ENCODE measurements at places on chromosomes 5 and 9.

- no peak for DNase-seq
Measured at GRCh38 chr5:136090319-136090718, 42.3 kb upstream of the SMAD5 start.

GRCh38 chr9:16501141-16501540 lies 369.3 kb downstream of the BNC2 start:
- DNase-seq, result no peak

DNA sequence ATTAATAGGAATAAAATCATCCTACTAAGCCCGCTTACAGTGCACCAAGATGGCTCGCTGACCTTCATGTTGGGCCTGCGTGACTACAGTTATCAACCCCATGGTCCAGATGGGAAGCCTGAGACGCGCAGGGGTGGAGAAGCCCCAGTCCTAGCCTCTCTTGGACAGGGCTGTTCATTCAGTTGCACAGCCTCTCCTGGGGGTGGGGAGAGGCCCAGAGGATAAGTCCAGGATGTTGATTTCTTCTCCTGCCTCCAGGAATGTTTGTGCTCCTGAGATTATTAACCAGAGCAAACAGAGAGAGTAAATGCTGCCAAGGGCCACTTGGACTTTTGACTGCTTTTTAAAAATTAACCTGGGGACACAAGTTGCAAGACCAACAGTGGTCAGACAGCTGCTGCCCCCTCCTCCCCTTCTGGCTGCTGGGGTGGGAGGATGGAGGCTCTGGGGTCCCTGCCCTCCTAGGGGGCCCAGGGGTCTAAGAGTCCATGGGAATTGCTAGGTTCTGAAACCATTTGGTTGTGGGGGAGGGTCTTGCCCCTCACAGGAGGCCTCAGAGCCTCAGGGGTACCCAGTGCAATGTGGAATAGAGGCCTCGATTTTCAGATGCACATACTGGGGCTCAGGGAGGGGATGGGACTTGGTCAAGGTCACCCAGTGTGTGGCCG lies 2.8 kb upstream of the AMBP start:
- peak; percentile 38 for DNase-seq

DNA sequence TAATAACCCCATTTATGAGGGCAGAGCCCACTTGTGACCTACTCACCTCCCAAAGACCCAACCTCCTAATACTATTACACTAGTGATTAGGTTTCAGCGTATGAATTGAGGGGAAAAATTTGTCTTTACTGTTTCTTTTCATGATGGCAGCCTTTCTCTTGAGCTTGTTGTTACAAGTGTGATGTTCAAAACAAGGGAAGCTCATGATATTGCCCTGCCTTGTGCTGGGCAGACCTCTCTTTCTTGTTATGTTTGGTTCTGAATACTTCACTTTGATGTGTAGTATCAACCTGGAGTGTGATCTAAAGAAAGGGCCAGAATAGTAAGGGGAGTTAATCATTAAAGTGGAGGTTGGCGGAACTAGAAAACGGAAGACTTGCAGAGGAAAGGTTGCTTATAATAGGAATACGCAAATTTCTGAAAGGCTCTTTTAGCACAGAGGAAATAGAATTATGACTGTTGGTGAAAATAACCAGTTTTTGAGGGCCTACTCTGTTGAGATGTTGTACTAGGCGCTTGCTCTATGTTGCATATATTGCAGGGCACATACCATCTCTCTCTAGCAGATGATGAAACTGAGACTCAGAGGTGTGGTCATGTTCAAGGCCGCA lies 68.2 kb downstream of the MELK start:
- DNase-seq, result no peak

- peak; percentile 61 for DNase-seq
Measured at GRCh38 chr5:157107508-157107907, 1.3 kb downstream of the HAVCR2 start.

DNA sequence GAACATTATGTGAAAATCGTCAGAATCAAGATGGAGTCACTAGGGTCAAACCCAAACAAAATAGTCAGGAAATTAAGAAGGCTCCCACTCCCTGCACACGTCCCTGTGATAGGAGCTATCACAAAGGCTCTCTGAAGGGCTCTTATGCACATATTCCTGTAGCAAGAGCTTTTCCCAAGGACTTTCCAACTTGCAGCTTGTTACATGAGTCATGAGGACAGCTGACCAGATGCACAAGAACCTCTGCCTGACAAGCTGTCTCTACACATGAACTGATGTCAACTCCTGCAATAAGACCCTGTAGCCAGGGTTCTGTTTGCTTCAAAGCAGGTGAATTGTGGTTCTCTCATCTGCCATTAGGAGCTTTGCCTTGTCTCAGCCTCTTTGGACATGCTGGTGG lies 122.4 kb downstream of the OLFM1 start:
- DNase-seq, result no peak

- DNase-seq, result no peak
Measured at GRCh38 chr9:125529589-125530515, 177.2 kb downstream of the MAPKAP1 start.

GRCh38 chr9:121870271-121870670 lies 218.8 kb downstream of the DAB2IP start:
- DNase-seq, result peak; percentile 31

DNA sequence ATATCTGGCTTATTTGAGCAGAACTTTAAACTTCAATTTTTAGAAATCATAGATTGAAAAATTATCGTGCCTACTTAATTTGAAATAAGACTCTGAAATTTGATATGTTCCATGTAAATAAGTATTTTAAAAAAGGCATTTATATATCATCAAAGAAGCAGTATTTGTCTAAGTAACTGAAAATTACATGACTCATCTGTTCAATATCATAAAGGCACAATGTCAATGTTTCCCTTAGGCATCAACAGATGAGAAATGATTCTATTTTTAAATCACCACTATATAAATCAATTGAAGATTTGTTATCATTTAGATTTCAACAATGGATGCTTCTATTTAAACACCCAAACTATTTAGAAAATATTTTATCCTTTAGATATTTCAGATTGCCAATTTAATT lies 142.9 kb upstream of the POU5F2 start:
- DNase-seq, result no peak

DNA sequence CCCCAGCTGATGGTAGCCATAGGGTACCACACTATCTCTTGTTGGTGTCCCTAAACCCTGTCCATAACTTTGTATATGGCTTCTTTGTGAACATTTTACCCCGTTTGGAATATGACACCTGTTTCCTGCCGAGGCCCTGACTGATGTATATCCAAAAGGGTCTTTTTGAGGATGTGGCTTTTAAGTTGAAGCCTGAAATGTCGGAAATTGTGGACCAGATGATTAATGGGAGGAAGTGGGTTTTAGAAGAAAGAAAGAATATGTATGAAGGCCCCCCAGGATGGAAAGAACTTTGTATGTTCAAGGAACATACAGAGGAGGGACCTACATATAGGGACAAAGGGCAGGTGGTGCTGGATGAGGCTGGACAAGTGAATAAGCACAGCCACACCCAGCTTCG lies 16.7 kb upstream of the TNFSF8 start:
- DNase-seq, result no peak

DNA sequence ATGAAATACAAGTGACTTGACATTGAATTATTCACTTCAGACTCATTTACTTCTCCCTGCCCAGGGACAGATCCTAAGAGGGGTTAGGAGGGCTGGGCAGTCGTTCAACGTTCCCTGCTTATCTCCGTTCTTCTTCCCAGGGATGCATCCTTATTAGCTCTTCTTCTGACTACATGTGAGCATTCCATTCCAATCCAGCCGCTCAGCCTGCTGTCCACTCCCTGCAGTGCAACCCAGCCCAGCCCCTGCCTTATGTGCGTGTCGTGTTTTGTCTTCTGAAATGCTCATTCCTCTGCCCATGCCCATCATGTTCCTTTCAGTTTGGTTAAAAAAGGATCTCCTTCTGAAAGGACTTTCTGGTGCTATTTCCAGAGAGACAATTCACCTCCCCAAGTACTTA lies 64.7 kb upstream of the PALM2AKAP2 start:
- peak; percentile 73 for DNase-seq

GRCh38 chr9:97895211-97895610 lies 27.1 kb downstream of the TRMO start:
- no peak for DNase-seq

- no peak for DNase-seq
Measured at GRCh38 chr5:128259607-128260021, 176.0 kb downstream of the SLC12A2 start.

- DNase-seq, result peak; percentile 74
Measured at GRCh38 chr9:126722922-126723806, 81.7 kb upstream of the ZBTB43 start.

DNA sequence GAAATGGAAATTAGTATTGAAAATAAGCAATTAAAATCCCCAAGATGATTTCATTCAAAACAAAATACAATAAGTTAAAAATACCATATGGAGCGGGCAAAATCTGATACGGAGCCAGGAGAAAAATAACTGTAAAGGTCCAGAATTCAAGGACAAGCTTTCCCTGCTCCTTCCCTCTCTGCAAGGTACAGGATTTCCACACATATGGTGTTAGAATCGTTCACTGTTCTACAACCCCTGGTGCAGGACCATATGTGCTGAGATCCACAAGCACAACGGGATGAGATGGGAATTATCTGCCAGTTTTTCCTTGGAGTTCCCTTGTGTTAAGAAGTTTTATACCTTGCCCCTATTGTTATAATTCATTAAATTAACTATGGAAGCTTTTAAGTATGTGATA lies 94.7 kb upstream of the DMAC1 start:
- no peak for DNase-seq

DNA sequence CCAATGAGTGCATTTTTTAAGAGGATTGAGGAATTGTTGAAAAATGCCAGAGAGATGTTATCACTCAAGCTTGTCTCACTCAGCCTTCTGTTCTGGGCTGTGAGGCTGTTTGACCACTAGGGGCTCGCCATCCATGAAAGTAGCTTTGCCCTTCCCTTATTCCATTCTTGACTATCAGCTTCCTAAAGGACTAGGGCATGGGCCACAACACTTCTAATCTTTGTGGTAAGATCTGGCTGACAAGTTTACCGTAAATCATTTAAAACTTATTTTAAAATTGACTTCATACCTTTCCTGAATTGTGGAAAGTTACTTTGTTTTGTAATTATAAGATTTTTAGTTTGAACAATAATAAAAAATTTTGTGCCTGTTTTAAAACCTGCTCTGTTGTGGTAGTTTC lies 49.5 kb downstream of the TJP2 start:
- peak; percentile 94 for DNase-seq

DNA sequence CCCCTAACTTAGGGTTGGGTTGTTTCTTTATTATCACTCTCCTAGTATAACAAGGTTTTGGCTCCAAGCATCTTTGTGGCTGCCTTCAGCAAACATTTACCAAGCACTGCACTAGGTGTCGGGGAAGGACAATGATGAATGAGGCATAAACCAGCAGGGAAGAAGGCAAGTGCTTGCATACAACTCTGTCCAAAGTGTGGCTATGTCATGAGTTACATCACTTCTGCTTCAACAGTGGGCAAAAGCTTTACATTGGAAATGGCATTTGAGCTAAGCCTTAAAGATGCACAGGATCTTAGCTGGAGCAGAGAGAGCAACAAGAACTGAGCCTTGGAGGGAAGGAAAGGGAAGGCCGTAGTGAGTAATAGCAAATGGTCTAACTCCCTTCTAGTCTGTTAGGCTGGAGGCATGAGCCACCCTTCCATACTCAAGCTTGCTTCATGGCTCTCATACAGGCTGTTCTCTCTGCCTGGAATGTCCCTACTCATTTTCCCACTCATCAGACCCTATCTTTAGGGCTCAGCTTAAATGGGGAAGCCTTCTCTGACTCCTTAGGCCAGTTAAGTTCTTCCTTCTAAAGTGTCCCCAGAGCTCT lies 121.8 kb downstream of the SEMA6A start:
- DNase-seq, result no peak

GRCh38 chr9:27261517-27262211 lies 35.3 kb downstream of the EQTN start:
- DNase-seq, result peak; percentile 56

GRCh38 chr9:89805571-89806292 lies 200.9 kb downstream of the GADD45G start:
- no peak for DNase-seq

- DNase-seq, result no peak
Measured at GRCh38 chr5:68331192-68332079, 115.9 kb downstream of the PIK3R1 start.

GRCh38 chr5:88557881-88558280 lies 289.2 kb upstream of the TMEM161B start:
- no peak for DNase-seq

GRCh38 chr5:87190687-87191086 lies 77.0 kb upstream of the RASA1 start:
- no peak for DNase-seq

DNA sequence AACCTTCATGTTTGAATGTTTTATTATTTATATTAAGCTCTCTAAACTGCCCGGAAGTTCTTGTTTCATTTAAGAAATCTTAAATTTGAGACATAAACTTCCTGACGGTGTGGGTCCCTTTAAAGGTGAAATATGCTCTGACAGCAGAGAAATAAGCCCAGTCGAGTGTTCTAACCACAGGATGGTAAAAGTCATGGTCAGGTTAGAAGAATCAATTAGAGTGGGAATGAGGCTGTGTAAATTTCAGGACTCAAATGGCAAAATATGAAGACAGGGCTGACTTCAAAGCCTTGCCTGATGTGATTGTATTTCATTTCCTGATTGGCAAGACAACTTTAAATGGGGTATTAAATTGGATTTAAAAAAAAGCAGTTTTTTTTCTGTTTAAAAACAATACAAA lies 432.9 kb upstream of the BRINP1 start:
- no peak for DNase-seq

GRCh38 chr5:108084105-108084504 lies 297.8 kb downstream of the FBXL17 start:
- DNase-seq, result no peak

DNA sequence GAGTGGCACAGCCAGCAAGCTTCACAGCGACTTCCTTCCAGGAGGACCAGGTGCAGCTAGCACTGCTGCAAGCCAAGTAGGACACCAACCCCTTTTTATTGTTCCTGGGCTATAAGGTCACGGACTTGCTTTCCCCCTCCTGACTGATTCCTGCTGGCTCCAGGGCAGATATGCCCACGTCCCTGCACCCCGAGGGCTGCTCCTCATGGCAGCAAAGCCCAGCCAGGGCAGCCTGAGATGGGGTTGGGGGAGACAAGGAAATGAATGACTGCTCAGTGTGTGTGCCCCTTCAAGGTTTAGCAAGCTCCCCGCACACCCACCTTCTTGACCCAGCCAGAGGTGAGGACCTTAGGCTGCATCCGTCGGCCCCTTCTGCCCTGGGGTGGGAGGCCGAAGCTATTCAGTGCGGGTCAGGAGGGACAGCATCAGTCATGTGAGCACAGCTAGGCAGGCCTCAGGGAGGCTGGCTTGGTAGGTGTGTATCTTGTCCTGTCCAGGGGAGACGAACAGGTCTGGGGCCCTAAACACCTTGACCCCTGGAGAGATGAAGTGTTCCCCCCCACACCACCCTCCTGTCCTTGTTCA lies 136.2 kb upstream of the PHYKPL start:
- no peak for DNase-seq

DNA sequence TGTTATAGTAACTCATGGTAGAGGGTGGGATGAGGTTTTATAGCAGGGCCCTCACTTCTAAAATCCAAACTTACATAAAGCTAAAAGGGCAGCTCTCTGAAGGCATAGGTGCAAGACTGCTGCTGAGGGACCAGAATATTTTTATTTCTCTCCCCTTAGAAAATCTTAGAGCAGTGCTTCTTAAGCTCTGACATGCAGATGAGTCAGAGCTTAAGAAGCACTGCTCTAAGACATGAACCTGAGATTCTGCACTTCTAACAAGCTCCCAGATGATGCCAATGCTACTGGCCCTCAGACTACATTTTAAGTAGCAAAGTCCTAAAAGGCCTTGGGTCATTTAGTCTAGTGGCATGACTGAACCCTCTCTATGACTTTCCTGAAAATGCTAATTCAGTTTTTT lies 97.6 kb upstream of the SPRY4 start:
- no peak for DNase-seq
